Stimulated activated CD4-positive, alpha-beta T cell treated with anti-CD3 and anti-CD28 coated beads, Interleukin-1b, Interleukin-23, amount 100 ng/mL, for 48 hours (primary cell): ENCODE measurements at places on chromosomes 16 and 17.

- no peak for DNase-seq
These were observed 78.2 kb downstream of the CRISPLD2 start for GRCh38 chr16:84897911-84898377.

DNA sequence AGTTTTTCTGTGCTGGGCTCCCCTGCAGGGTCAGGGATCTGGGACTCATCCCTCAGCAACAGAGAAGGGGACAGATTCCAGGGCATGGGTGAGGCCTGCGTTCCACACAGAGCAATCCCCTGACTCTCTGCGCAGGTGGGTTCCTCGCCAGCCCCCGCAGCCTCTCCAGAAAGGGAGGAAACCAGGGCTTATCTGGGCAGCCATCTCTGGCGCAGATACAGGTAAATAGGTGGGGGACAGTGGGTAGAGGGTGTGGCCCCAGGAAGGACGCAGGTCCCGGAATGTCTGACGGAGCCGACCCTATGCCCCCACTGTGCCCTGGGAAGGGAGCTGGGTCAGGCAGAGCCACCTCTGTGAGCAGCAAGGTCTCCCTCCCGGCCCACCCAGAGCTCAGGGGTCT is 23.2 kb downstream of the PIEZO1 start:
- DNase-seq, result no peak

- DNase-seq, result no peak
These were observed 1147.3 kb upstream of the GOT2 start for GRCh38 chr16:59881376-59881775.

GRCh38 chr17:72832306-72832705 is 260.2 kb downstream of the SLC39A11 start:
- no peak for DNase-seq

DNA sequence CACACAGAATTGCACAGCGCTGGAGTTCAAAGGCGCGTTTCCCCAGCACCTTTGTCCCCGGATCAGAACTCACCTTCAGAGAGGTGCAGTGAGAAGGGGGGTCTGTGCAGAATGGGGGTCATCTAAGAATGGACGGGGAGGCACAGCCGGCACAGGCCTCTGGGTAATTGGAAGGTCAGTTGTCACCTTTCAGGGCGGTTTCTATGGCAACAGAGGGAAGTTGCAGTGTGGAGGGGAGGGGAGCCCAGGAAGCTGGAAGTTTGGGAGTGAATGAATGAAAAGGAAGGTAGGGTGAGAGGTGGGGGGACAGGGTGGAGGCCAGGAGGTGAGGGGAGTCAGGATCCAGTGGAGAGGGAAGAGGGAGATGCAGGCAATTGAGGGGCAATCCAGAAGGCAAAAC is 12.4 kb upstream of the KCNG4 start:
- no peak for DNase-seq

- DNase-seq, result no peak
These were observed 49.4 kb upstream of the GAS7 start for GRCh38 chr17:10247810-10248209.

DNA sequence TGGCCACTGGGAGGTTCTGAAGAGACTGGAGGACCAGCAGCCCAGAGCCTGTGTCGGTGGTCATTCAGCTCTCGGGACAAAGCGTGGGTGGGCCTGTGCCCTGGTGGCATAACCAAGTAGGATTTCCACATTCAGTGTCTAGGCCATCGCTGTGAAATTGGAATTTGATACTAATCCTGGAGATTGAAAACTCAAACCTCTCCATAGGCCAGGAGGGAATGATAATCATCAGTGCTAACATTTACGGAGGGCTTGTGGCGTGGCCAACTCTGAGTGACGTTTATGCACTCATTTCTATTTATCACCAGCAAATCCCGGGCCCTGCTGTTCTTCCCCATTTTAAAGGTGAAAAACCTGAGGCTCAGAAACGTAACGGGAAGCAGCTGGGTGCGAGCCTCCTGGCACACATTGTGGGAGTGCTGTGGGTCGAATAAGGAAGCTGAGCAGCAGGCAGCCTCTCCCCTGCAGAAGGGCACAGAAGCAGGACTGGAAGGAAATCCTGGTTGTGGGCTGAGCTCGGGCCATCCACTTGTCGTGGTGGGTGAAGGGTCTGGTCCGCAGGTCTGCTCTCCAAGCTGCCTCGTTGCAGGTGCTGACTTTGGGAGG is 33.1 kb downstream of the RAI1 start:
- DNase-seq, result no peak

DNA sequence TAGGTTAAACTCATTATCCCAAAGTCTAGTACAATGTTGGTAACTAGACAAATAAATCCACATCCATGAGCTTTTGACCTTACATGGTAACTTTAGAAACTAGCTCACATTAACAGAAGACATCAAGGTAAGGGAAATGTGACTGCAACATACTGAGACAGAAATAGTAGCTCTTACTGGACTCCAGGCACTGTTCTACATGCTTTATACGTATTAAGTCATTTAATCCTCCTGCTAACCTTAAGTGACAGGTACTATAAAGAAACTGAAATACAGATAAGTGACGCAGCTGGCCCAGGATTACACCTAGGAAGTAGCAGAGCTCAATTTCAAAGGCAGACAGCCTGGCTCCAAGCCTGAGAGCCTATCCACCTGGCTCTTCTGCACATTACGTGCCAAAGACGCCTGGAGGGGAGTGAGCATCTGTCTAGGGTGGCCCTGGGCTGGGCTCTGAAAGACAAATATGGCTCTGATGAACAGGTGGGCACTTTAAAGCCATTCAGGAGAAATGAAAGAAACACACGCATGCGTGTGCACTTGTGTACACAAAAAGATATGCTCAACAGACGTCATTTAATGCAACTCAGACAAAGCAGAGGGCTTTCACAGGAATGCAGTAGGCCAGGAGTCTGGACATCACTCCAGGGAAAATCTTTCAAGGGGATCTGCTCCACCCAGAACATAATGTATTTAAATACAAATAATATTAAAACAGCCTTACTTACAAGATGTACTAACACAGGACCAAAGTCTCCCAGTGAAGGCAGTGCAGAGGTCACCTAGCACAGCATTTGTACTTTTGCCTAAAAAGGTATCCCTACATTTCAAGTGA is 4.4 kb downstream of the ZC3H7A start:
- peak; percentile 20 for DNase-seq

DNA sequence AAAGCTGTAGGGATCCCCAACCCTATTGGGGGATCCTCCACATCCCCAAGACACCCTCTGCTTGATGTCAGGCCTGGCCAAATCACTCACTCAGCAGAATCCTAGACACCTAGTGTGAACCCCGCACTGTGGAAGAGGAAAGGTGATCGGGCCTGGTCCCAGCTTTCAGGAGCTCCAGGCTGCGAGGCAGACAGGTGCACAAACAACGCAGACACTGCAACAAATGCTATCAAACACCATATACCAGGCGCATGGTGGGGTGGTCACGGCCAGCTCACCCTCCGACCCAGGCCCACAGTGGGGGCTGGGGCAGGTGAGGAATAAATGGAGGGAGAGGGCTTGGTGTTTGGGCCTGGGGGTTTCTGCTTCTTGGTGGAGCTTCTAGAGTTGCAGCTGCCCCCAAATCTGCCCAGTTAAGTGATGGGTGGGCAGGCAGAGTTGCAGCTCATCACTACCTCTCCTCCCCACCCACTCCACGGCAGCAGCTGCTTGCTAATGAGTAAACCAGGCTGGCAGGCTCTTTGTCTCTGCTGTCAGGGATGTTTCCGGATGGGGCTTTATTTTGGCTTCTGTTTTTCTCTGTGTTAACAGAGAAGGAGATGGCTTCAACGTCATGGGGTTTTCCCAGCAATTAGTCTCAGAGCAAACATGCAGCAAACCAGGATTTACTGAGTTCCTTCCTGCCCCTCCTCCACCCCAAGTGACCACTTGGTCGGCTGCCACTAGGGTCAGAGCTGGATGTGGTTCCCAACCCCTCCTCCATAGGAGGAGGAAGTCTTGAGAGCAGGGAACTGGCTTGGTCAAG is 46.6 kb downstream of the PECAM1 start:
- DNase-seq, result no peak

GRCh38 chr17:8248751-8249607 is at the start of gene PFAS:
Gene PFAS, plus strand, starts transcription at chr17:8249289. Its CDS starts 4,649 bp downstream, at chr17:8253938.
- DNase-seq, result peak; percentile 97

- DNase-seq, result no peak
These were observed 95.1 kb downstream of the ZFHX3 start for GRCh38 chr16:72952811-72953271.
